ENCODE measurements at places on chromosomes 7 and 10.

DNA sequence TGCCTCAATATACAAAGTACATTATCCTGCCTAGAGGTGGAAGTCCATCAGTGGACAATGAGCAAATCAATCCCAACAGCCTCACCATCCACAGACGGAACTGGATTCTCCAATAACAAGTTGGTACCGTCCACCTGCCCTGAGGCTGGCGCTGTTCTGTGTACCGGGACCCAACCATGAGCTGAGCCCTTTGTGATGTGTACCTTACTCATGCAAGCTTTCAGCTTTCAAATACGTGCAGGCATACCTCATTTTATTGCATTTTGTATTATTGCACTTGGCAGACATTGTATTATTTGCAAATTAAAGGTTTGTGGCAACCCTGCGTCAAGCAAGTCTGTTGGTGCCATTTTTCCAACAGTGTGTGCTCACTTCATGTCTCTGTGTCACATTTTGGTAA, 476.0 kb upstream of the MKI67 start:
- DNase-seq = no peak

DNA sequence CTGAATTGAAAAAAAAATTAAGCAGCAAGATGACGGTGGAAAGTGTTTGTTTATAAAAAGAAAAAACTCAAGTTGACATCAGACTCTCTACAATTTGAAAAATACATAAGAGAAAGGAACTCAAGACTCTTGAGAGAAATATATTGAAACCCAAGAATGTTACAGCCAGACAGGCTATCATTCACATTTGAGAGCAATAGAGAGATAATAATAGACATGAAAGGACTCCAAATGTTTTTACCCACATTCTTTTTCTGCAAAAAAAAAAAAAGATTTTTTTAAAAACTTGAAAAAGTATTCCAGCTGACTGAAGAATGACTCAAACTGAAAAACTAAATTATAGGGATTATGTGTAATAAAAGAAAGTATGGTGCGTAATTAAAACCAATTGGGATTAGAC, 532.4 kb downstream of the INHBA start:
- no peak for DNase-seq

- DNase-seq = no peak
Measured at GRCh38 chr10:21668831-21669230, 134.8 kb downstream of the MLLT10 start.

GRCh38 chr10:110311357-110311949, 6.7 kb upstream of the SMNDC1 start:
- DNase-seq = peak; percentile 66

DNA sequence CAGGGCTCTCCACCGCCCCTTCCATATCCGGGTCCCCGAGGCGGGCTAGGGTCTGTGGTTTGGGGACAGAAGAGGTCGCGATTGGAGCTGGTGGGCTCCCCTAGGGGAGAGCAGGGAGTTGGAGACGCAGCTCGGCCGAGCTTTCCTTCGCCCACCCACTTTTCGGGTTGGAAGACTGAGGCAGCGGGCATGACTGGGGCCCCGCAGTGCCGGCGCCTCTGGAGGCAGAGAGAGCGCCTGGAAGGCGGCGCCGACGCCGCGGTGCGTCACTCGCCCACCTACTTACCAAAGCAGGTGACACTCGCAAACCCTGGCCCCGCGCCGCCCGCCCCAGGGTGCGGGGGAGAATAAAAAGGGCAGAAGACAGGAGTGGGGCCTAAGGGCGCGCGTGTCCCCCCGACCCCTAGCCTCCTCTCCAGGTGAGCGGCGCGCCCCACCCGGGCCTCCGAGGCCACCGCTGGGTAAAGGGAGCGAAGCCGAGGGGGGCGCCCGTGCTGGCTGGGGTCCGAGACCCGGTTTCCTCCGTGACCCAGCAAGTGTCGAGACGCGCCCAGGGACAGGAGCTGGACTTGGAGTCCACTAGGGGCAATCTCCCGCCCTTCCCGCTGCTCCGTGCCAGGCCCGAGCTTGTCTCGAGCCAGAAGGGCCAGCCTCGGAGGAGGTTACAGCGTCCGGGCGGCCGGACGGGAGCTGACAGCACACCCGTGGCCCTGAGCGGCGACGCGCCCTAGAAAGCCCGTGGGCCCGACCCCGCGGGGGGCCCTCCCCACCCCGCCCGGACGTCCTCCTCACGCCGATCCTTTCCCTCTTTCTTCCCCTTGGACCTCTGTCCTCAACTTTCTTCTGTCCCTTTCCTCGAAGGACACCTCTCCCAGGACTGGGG, 34.4 kb upstream of the GRID1 start:
- peak; percentile 74 for DNase-seq

DNA sequence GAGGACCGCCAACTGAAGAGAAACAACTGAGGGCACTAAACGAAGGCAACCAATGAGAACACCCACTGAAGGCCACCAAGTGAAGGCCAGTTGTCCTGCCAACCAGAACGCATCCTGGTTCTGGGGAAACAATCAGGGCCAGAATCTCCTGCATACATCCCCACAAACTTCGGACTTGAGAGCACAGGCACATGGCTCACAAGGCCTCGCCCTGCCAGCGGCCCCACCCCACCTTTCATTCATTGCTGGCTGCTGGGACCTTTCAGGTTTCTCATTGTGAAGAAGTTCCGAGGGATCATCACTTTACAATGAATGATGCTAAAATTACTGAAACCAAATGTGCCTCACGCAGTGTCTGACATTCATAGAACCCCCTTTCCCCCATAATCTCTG, 79.2 kb upstream of the ABI1 start:
- no peak for DNase-seq

GRCh38 chr10:99569253-99569939, 36.7 kb downstream of the NKX2-3 start:
- no peak for DNase-seq

GRCh38 chr7:18626717-18627116, 131.2 kb downstream of the HDAC9 start:
- DNase-seq = no peak

DNA sequence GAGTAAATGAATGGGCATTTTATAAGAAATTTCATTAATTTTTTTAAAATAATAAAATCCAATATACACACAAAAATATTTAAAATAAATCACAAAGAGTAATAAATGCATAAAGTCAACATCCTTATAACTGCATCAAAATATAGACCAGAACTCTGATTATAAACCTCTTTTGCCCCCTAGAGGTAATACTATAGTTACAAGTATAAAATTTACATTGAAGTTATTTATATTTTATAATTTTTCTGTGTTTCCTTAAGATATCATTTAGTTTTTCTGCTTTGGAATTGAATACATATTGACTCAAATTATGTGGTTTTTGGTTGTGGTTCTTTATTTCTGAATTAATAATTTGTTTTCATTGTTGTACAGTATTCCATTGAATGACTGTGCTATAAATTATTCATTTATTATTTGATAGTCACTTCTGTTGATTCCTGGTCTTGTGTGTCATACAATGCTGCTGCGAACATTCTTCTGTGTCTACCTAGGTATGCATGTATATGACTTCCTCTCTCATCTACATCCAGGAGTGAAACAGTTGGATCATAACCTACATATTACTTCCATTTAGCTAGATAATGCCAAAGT, 673.6 kb downstream of the IPMK start:
- no peak for DNase-seq

DNA sequence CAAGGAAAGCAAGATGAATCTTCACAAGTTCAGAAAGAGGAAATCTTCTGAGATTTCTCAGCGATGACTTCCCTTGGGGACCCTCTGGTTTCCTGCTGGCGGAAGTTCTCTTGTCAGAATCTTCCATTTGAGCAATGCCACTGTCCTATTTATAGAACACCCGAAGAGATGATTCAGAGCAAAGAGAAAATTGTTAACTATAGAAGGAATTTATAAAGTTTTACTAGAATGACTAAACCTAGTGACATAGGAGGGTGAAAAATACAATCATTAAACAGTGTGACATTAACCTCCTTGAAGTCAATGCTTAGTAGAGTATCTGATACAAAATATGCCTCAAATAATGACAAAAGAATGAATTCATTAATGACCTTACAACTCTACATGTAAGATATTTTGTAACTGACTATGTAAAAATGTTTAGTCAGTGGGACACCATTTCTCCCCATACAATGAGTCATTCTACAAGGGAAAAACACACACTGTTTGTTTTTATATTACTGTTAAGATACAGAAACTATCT, 206.5 kb upstream of the CNTNAP2 start:
- DNase-seq = peak; percentile 78

DNA sequence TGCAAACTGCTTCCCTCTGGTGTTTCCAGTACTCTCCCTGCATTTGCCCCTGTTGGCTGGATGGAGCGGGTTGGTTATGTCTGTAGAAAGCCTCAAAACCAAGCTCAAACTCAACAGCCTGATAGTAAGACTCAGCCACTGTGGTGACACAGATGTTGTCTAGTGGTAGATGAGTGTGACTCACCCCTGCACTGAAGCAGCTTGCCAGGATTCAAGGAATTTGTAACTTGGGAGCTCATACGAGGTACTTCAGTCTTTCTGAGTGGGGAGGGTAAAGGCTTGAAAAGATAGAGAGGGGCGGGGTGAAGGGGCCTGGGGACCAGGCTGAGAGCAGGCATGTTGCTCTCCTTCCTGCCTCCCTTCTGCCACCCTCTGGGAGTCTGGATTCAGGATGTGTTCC, 22.9 kb upstream of the AQP1 start:
- DNase-seq = peak; percentile 79

DNA sequence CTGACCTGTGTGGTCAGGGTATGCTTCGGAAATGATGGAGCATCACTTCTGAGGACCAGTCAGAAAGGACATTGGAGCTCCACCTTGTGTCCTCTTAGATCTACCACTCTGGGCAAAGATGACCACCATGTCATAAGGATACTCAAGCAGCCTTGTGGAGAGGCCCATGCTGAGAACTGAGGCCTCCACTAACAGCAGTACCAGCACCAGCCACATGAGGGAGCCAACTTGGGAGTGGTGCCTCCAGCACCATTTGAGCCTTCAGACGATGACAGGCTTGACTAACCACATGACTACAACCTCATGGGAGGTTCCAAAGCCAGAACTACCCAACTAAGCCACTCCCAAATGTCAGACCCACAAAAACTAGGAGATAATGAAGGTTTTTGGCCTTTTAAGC, 116.0 kb downstream of the NPTX2 start:
- peak; percentile 63 for DNase-seq

- DNase-seq = no peak
Measured at GRCh38 chr10:70901276-70901878, 13.0 kb upstream of the PCBD1 start.

DNA sequence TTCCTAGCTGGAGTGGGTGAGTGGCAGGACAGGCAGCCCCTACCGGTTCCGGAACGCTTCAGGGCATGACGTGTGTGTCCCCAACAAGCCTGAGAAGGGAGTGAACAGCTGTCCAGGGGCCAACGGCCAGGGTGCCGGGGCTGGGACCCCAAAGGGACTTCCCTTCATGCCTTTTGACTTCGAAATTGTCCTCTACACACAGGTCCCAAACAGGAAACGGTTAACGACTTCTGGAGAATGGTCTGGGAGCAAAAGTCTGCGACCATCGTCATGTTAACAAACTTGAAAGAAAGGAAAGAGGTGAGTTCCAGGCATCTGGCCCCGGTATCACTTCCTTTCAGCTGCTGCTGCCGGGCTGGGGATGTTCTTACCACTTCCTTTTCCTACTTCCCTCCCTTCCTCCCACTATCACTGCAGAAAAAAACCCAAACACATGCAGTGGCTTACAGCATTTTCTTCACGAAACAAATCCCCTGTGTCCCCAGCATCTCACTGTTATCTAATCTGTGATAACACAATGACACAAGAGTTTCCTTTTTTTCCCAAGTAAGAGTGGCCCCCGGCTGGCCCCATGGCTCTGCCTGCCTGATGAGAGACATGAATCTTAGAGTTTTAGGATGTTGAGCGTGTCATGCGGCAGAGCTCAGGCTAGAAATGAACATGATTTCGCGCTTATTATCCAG, 63.2 kb downstream of the MKI67 start:
- no peak for DNase-seq

DNA sequence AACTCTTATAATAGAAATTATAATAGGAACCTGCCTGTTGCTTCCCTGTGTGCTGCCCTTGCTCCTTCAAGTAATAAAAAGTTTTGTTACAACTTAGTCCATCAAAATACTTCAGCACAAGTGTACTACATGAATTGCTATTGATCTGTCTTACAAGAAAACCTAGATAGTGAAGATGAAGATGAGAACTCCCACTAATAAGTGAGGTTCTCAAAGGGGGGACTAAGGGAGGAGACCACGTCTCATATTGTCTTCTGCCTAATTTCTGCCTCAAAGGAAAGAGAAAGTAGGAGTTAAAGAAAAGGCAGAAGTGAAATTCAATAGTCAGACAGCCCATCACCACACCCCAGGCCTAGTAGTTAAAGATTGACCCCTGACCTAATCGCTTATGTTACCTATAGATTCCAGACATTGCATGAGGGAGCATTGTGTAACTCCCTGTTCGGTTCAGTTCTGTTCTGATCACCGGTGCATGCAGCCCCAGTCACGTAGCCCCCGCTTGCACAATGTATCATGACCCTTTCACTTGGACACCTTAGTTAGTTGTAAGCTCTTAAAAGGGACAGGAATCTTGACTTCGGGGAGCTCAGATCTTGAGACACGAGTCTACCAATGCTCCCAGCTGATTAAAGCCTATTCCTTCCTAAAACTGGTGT, 18.2 kb upstream of the CHST3 start:
- no peak for DNase-seq

DNA sequence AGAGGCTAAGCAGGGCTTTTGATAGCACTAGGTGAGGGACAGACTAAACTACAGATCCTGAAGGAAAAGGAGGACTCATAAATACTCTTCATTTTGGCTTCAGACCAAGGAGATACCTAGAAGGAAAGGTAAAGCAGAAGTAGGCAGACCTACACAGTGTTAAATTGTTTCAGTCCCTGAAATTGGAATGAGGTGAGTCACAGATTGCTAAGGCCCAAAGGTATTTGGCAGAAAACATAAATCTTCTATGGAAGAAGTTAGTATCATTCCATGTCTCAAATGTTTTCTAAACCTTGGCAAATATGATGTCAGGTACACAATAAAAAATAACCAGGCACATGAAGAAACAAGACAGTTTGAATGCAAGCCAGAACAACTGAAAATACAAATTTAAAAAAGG, 30.0 kb downstream of the MTERF1 start:
- peak; percentile 91 for DNase-seq

GRCh38 chr7:91180746-91181145, 83.5 kb upstream of the FZD1 start:
- no peak for DNase-seq

GRCh38 chr7:126487728-126488442, 764.9 kb downstream of the GRM8 start:
- no peak for DNase-seq

GRCh38 chr10:79380125-79380945, 33.1 kb downstream of the PPIF start:
- DNase-seq = peak; percentile 19

GRCh38 chr10:47175181-47176123, 124.5 kb upstream of the GDF10 start:
- DNase-seq = no peak

- DNase-seq = no peak
Measured at GRCh38 chr10:1003884-1004670, 15.8 kb downstream of the GTPBP4 start.
